NCI-H2029 treated with DMSO at 0.1 percent for 48 hours (cell line): ENCODE measurements at places on chromosomes 16 and 17.

DNA sequence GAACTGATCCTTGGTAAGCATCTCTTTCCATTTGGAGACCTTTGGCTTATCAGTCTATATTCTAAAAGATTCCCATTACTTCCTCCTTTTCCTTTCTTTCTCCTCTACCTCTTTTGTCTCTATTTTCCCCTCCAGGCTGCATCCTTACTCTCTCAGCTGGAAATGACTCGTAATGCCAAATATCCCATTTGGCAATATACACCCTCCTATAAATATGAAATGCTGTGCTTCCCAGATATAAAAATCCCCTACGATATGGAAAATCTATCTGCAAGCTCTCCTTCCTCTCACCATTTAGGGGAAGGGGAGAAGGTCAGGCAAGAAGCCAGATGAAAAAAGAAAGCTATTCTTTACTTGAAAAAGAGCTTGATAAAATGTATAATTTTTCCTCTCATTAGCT, 39.9 kb downstream of the XPO6 start:
- no peak for DNase-seq

DNA sequence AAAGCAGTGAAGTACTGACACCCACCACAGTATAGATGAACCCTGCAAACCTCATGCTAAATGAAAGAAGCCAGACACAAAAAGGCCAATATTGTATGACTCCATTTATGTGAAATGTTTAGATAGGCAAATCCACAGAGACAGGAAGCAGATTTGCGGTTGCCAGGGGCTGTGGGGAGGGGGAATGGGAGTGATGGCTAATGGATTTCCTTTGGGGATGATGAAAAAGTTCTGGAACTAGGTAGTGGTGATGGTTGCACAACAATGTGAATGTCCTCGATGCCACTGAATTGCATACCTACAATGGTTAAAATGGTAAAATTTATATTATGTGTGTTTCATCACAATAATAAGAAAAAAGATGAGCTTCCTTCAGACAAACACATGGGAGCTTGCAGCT, 28.4 kb upstream of the WFIKKN2 start:
- DNase-seq: no peak

DNA sequence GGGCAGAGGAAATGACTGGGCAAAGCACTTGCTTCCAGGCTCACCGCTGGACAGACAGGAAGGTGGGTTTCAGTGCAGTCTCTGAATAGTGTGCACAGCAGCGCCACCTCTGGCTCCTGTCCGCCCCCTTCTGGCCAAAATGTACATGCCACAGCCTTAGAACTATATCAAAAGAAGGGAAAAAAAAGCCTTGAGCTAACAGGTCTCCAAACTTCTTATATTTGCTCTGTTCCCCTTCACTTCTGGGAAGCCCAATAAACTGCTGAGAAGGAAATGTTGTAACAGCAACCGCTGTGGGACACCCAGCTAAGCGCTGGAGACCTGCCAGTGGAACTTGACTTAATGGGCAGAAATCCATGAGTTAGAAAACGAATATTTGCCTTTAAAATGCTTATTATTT, 17.5 kb downstream of the COG7 start:
- DNase-seq: peak; percentile 60

GRCh38 chr17:75277664-75278071, 6.6 kb upstream of the MIF4GD start:
- no peak for DNase-seq

DNA sequence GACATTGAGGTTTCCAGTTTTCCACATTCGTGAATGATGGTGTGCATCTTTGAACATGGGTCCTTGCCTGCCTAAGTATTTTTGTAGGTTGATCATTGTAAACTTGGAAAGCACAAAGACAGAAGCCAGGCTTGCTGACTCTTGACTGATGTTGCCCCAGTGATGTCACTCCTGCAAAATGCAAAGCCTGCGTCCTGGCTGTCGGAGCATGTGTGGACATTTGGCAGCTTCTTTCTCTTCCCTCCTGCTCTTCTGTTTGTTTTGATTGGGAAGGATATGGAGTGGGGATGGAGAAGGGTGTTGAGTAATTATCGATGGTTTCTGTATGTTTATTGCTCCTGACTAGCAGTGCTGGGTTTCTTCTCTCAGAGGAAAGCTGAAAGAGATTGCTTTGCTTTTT, 3.2 kb downstream of the NDE1 start:
- peak; percentile 63 for DNase-seq
